ENCODE measurements at places on chromosomes 1 and 21.
A peak's percentile ranks its signal among the peaks of the same experiment; 100 is the strongest.

GRCh38 chr1:87368907-87369306 lies 40.2 kb downstream of the LMO4 start:
- no peak for DNase-seq

GRCh38 chr1:20624709-20625108 lies 8.5 kb upstream of the PINK1 start:
- DNase-seq, result no peak

DNA sequence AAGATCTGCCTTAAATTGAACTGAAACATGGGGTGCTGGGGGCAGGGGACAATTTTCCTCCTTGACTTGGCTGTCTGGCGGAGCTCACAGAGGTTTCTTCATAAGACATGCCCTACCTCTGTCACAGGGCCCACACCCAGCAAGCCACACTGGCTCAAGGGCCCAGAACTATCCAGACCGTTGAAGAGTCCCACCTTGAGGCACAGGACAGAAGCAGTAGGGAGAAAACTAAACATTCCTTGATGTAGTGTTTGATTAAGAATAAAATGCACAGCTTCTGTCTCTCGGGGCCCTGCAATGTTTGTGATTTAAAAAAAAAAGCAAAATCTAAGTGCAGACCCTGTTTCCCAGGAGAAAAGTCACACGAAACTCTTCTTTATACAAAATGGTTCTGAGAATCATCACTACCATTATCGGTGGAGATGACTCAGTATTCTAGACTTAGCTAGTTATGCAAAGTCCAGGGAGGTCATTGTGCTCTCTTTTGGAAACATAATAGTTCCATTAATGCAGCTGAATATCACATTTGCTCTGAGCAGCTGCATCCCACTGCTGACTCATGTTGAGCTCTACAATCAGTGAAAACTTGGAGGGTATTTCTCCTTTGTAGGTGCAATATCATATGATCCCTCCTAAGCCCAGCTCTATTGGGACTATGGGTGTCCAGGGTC lies 53.6 kb upstream of the DIRAS3 start:
- no peak for DNase-seq

- peak; percentile 46 for DNase-seq
Observed at GRCh38 chr1:48109390-48110013, 112.3 kb upstream of the TRABD2B start.

GRCh38 chr1:233998891-233999290 lies 94.4 kb downstream of the SLC35F3 start:
- no peak for DNase-seq

DNA sequence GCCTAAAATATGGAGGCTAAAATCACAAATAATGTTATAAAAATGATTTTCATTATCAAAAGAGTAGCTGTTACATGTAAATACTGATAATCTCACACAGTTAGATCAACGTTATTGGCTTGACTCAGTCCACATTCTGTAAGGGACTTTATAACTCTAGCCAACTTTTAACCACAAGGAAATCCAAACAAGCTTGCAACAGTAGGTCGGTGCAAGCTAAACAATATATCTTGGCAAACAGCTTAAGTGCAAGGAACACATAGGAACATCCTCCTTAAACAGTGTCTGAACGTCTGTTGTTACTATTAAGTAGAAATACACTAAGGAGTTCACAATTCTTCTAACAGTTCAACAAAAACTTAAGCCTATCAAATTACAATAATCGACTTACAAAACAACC lies 126.7 kb downstream of the EIF4G3 start:
- DNase-seq, result no peak

DNA sequence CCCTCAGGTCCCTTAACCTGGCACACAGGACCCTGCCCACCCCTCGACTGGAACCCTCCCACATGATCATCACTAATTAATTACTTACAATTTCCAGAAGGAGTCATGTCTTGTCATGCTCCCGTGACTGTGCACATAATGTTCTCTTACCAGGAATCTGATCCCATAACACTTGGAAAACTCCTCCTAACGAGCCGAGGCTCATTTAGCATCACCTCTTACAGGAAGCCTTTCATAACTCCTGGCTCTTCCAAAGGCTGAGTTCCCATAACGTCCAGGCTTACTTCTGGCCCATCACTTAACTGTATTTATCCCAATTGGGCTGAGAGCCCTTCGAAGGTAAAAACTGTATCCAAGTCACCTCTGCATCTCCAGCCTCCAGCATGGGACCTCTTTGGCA lies 147.9 kb upstream of the JUN start:
- no peak for DNase-seq

GRCh38 chr1:169160845-169161495 lies 54.5 kb downstream of the ATP1B1 start:
- DNase-seq, result no peak

DNA sequence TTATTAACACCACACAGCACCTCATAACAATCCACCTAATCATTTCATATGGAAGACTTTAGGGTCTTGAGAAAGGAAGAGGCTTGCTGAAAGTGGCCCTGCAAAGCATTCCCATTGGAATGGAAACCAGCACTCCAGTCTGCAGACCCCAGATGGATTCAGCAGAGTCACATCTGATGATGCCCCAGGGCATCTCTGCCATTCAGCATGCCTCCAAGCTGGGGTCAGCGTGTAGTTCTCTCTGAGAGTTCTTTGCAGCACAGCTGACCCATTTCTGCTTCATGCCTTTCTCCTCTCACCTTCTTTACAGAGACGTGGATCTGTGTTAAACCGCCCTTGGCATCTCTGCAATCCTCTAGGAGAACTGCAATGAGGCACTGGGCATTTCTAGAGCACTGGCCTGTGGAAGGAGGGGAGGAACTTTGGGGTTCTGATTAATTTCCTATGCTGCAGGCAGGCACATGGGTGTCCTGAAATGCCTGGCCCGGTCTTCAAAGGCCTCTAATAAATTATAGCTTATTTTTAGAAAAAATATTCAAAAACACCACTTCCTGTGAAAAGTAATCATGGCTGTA lies 2.6 kb upstream of the LUZP1 start:
- DNase-seq, result no peak

Measured in urothelium cell line (cell line).